ENCODE measurements at places on chromosomes 13 and 19.

DNA sequence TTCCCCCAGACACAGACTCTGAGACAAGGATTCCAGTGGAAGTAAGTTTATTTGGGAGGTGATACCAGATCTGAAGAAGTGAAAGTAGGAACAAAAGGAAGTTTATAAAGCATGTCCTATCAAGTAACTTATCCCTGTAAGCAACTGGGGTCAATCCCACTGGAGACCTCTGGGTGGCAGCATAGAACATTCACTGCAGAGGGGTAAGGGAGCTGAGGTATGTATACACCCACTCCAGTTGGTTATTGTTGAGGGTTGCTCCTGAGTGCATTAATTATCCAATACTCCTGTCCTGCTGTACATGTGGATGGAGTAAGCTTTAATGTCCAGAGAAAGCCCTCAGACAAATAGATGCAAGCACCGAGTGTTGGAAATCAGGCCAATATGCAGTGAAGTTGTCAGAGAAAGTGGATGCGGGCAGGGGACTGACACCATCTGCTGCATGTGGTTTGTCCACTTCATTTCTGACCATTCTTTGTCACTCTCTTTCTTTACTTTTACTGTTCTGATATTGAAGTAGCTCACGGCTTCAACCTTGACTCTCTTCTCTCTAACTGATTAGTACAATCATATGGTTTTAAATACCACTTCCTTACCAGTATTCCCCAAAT lies 46.7 kb downstream of the NOTCH3 start:
- no peak for DNase-seq

- DNase-seq: no peak
These were observed 934 bp downstream of the KXD1 start for GRCh38 chr19:18558604-18559003.

GRCh38 chr13:87667686-87668085 lies 3.5 kb upstream of the SLITRK5 start:
- DNase-seq: no peak

GRCh38 chr19:34274827-34275625 lies 20.7 kb downstream of the GARRE1 start:
- no peak for DNase-seq

DNA sequence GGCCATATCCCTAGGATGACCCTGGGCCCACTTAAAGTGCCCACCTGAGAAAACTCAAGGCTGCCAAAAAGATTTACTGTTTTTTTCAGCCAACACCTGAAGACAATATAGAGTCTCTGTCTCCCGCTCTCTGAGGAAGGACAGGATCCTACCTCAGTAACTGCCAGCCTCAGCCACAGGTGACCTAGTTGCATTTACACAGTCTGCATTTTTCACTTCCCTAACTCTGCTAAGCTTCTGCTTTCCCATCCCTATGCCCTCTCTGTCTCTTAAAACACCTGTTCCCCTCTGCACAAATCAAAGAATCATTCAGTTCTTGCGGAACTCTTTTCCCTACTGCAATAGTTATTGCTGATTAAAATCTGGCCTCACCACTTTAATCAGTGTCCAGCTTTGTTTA lies 609.5 kb downstream of the UQCRFS1 start:
- DNase-seq: no peak

DNA sequence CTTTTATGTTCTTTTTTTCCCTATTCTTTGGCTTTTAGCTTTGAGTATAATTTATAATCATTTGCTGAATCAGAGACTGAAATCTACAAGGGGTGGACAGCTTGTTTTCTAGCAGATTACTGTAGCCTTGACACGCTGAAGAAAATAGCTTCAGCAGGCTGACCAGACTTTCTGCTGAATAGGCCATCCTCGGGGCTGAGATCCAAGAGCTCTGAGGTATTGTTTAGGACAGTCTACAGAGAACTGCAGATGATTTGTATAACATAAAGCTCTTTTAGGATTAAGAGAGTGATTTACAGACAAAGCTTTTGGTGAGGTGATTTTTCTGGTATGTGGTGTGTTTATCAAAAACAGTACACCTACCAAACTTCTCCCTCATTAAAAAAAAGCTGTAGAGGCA lies 16.8 kb downstream of the POLR1D start:
- DNase-seq: no peak

GRCh38 chr13:91922969-91923592 lies 524.7 kb downstream of the GPC5 start:
- DNase-seq: no peak

GRCh38 chr13:112172641-112173251 lies 105.8 kb downstream of the SOX1 start:
- DNase-seq: no peak

DNA sequence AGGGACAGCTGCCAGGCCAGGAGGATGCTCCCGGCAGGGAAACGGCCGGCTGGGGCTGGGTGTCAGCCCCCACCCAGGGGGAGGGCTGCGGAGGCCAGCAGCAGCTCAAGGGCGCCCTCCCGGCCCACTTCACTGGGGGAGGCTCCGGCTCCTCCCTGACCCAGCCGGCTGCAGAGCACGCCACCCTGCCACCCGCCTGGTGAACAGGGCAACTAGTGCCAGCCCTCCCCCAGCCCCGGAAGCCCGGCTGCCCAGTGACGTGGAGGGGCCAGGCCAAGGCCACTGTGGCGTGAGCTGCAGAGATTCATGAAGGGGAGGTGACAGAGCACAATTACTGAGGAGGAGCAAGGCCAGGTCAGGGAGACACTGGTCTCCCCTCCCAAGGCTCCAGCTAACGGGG lies 14.7 kb downstream of the REXO1 start:
- no peak for DNase-seq

GRCh38 chr13:97307882-97308624 lies 85.9 kb downstream of the MBNL2 start:
- DNase-seq: no peak

- DNase-seq: no peak
These were observed 7.0 kb downstream of the SOX21 start for GRCh38 chr13:94705081-94706030.

DNA sequence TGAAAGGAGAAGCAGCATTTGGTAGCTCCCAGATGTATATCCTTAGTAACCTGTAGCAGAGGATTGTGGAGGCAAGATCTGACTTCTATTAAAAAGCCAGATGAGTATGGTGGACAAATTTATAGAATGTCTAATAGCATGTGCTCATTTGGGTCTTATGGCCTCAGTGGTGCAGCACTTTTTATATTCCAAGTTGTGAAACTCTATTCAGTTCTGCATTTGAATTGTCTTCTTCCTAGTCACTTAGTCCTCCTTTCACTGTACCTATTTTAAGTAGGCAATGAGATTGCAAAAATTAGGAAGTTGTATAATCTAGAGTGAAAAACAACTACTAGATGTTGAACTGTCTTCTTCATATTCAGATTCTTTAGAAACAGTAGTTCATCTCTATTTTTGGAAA lies 412.5 kb upstream of the PCDH9 start:
- DNase-seq: no peak
